ENCODE measurements at places on chromosomes 5 and 9. TPM values are rescaled to one million over a fixed set of nuclear protein-coding genes. Genes with fewer than 3 reads are reported as not detected.

DNA sequence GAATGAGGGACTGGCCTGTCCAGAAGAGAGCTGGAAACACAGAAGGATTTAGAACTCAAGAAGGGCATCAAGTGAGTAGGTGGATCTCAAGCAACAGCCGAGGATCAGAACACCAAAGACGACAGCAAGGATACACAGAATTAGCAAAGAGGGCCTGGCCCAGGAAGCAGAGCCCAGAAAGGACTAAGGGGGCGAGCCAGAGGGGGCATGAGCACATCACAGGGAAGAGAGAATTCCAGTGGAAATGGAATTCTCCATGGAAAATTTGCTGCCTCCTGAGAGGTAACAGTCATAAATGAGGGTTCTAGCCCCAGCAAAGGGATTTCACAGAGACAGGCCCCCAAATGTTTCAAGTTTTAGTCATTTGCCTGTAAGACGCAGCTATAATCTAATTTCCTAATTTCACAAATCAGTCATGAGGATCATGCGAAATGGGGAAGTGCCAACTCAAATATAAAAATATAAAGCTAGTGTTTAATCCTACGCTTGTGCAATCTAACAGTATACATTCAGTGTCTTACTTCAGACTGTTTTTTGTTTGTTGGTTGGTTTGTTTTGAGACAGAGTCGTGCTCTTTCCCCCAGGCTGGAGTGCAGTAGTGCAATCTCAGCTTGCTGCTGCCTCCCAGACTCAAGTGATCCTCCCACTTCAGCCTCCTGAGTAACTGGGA is 46.7 kb downstream of the FNBP1 start:
- no peak overlapping the region for H3K4me3 ChIP-seq
- H3K36me3 ChIP-seq = peaks cover 7% of the 10 kb centered on the region
- H3K27me3 ChIP-seq = no peaks in the 10 kb centered on the region
- no peak for DNase-seq
- no peaks in the 10 kb centered on the region for H3K4me1 ChIP-seq

DNA sequence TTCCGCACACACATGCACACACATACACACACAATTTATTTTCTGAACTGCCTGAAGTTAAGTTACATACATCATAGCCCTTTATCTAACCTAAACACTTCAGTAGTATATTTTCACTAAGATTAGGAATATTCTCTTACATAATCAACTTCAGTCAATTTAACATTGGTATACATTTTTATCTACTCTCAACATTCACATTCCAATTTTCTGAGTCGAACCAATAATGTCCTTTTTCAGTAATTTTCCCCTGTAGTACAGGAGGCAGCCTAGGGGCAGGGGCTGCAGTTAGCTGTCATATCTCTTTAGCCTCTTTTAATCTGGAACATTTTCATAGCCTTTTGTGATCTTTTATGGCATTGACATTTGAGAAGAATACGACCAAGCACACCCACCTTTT is 150.1 kb downstream of the DAB2IP start:
- peaks cover 8% of the 10 kb centered on the region for H3K27me3 ChIP-seq
- no peak overlapping the region for H3K4me3 ChIP-seq
- H3K27ac ChIP-seq = no peak overlapping the region
- DNase-seq = no peak
- no peaks in the 10 kb centered on the region for H3K36me3 ChIP-seq
- no peaks in the 10 kb centered on the region for H3K4me1 ChIP-seq

- no peaks in the 10 kb centered on the region for H3K36me3 ChIP-seq
- H3K27me3 ChIP-seq = peaks cover 39% of the 10 kb centered on the region
- DNase-seq = no peak
- H3K4me1 ChIP-seq = no peaks in the 10 kb centered on the region
- H3K27ac ChIP-seq = no peak overlapping the region
- H3K4me3 ChIP-seq = no peak overlapping the region
These were observed 25.5 kb upstream of the ARAP3 start for GRCh38 chr5:141707510-141707909.

- H3K27me3 ChIP-seq = peaks cover 10% of the 10 kb centered on the region
- H3K27ac ChIP-seq = no peak overlapping the region
- H3K4me1 ChIP-seq = peaks cover 8% of the 10 kb centered on the region
- peak overlapping the region; percentile 82 for H3K4me3 ChIP-seq
- peak; percentile 57 for DNase-seq
These were observed 1.6 kb downstream of the NINJ1 start for GRCh38 chr9:93132287-93132927.

DNA sequence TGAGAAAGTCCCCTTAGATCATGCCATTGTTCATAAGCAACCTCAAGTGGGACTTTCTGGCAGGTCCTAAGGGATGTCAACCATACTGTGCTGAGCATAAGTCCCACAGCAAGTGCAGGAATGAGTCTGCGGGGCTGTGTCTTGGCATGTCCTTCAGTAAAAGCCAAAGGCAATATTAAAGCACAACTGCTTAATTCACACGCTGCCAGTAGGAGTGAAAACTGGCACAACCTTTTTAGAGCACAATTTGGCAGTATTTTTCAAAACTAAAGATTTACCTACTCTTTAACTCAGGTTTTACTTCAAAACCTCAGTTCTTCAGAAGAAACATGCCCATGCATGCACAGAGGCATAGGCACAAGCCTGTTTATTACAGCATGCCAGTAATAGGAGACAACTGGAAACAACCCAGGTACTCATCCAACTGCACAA is 24.4 kb upstream of the SMAD5 start:
- H3K36me3 ChIP-seq = no peaks in the 10 kb centered on the region
- DNase-seq = no peak
- H3K4me3 ChIP-seq = no peak overlapping the region
- H3K27ac ChIP-seq = no peak overlapping the region

DNA sequence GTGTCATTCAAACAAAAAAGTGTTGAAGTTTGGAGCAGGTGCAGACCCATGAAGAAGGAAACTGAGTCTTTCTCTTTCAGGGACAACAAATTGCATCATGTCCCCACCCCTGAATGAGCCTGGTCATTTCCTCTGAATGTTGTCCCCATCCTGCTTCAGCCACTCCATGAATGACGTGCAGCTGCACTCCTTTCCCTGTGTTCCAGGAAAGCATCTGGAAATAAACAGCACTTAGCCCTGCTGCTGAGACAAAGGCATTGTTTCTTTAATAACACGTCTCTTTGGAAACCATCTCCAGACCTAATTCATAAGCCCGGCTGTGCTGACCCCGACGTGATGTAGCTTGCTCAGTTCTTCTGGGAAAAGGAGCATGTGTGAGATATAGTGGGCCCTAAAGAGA is 682.3 kb downstream of the BRINP1 start:
- no peak for DNase-seq
- H3K27ac ChIP-seq = no peak overlapping the region
- H3K4me3 ChIP-seq = no peak overlapping the region
- no peaks in the 10 kb centered on the region for H3K27me3 ChIP-seq

DNA sequence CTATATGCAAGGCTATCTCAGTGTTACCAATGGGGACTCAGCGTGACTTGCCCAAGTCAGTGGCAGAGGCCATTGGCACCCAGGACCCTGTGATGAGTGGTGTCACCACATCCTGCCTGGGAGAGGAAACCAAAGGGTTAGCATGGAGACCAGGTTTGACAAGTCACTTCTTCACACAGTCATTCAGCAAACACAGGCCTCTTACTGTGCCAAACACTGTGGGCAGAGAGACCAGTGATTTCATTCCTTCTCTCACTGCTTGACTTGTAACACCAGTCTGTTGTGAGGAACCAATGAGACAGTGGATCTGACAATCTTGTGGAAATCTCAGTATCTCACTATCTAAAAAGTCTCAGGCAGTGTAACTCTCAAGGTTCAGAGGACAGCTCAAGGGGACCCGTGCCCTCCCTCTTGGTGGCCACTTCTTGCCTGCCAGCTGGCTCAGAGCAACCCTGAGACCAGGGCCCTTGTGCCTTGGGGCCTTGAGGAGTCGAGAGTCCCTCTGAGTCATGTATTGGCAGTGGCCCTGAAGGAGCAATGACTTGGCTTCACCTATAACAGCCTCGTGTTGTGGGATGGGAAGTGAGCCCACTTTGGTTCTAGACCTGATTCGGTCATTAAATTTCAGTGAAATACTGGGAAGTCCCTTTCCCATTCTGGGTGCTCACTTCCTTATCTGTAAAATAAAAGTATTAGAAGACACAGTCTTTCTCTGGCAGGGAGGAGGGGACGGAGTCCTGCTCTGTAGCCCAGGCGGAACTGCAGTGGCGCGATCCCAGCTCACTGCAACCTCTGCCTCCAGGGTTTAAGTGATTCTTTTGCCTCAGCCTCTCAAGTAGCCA is 1.6 kb downstream of the FABP6 start:
- H3K36me3 ChIP-seq = no peaks in the 10 kb centered on the region
- no peak overlapping the region for H3K4me3 ChIP-seq
- no peaks in the 10 kb centered on the region for H3K4me1 ChIP-seq
- H3K27ac ChIP-seq = no peak overlapping the region

DNA sequence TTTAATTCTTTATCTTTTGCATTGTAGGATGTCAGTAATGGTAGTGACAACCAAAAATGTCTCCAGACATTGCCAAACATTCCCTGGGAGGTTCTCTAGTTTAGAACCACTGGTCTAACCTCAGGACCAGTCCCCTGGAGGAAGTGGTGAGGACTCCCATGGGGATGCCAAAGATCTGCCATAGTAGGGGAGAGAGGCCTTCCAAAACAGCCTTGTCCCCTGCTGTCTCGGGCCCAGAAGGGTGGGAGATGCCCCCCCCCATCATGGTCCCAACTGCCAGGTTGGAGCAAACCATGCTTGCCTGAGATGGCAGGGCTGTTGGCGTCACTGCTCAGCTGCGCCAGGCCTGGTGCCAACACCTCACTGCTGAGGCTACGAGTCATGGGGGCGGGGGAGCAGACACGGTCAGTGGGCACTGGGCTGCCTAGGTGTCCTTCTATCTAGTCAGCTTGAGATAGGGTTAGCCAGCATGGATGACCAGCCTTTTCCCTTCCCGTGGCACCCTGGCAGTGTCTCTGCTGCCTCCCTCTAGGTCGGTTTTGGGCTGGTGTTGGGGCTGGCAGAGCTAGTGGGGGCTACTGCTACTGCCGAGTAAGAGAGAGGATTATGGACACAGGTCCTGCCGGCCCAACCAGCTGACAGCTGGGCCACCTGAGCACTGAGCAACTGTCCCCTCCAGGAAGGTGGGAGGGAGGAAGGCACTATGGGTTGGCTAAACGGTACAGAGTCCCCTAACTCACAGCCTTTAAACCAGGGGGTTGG is 8.3 kb upstream of the CXXC5 start:
- peak; percentile 52 for DNase-seq
- no peak overlapping the region for H3K4me3 ChIP-seq
- H3K27me3 ChIP-seq = no peaks in the 10 kb centered on the region
- peaks cover 21% of the 10 kb centered on the region for H3K4me1 ChIP-seq

- no peak overlapping the region for H3K4me3 ChIP-seq
- no peaks in the 10 kb centered on the region for H3K27me3 ChIP-seq
- H3K4me1 ChIP-seq = no peaks in the 10 kb centered on the region
- no peaks in the 10 kb centered on the region for H3K36me3 ChIP-seq
These were observed 232.0 kb downstream of the CHSY3 start for GRCh38 chr5:130136300-130136699.

The GAS1 gene
- 6.3 TPM for total RNA-seq

The ETF1 gene
- total RNA-seq = 106 TPM

The CFAP90 gene
- total RNA-seq = 0.88 TPM

Data from endodermal cell (in vitro differentiated cells).